B cell (primary cell): ENCODE measurements at places on chromosomes 4 and X. TPM values are rescaled to one million over a fixed set of nuclear protein-coding genes. Genes with fewer than 3 reads are reported as not detected.

GRCh38 chr4:84499624-84499982, 511 bp upstream of the NKX6-1 start:
- H3K27ac ChIP-seq = no peak overlapping the region
- peaks cover 52% of the 10 kb centered on the region for H3K4me1 ChIP-seq
- H3K27me3 ChIP-seq = peaks cover 2% of the 10 kb centered on the region
- DNase-seq = no peak
- no peaks in the 10 kb centered on the region for H3K36me3 ChIP-seq

MANBA gene
- total RNA-seq = 119 and 132 TPM in 2 replicates

PCDH10 gene
- total RNA-seq = not detected in 2 replicates

GRCh38 chrX:153771415-153772315, 7.6 kb downstream of the PLXNB3 start:
- DNase-seq = no peak
- no peak overlapping the region for H3K4me3 ChIP-seq
- H3K4me1 ChIP-seq = no peaks in the 10 kb centered on the region
- no peaks in the 10 kb centered on the region for H3K27me3 ChIP-seq

GRCh38 chrX:53317365-53318069, 36.1 kb upstream of the IQSEC2 start:
- no peak overlapping the region for H3K27ac ChIP-seq
- peaks cover 26% of the 10 kb centered on the region for H3K27me3 ChIP-seq
- peaks cover 46% of the 10 kb centered on the region for H3K4me1 ChIP-seq
- no peaks in the 10 kb centered on the region for H3K36me3 ChIP-seq
- no peak overlapping the region for H3K4me3 ChIP-seq

DNA sequence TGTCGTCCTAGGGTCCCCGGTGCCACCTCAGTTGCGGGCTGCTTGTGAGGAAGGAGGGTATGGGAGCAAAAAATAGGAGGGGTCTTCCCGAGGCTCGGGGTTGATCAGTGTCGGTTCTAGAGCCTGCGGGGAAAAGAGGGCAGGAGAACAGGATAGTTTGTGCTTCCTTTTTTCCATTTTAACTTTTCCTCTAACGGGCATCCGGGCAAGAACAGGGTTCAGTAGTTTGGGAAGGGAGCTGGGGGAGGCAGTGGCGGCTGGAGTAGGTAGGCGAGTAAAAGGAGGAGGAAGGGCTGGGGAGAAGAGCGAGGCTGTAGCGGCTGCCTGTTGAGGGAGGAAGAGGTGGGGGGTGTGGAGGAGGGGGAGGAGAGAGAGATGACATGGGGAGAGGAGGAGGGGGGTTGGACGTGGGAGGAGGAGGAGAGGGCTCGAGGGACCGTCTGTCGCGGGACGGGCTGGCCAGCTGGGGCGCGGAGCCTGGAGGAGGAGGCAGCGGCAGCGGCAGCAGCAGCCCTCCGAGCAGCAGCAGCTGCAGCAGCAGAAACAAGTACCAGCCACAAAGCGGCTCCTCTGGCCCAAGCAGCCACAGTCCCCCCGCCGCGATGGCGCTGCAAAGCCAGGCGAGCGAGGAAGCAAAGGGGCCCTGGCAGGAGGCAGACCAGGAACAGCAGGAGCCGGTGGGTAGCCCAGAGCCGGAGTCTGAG, at the start of gene SLC16A2:
Gene SLC16A2, plus strand, starts transcription at position 458 of the 704 bp plus-strand sequence. Its CDS starts 145 bp downstream, at position 603.
- H3K27ac ChIP-seq = no peak within 1 kb of the TSS
- peaks cover 38% of the 10 kb centered on the region for H3K27me3 ChIP-seq
- DNase-seq = peak; percentile 46
- H3K4me1 ChIP-seq = peaks cover 24% of the 10 kb centered on the region
- H3K36me3 ChIP-seq = no peaks in the 10 kb centered on the region

GRCh38 chr4:105558277-105558676, 5.9 kb downstream of the ARHGEF38 start:
- H3K4me3 ChIP-seq = no peak overlapping the region
- no peaks in the 10 kb centered on the region for H3K36me3 ChIP-seq
- H3K4me1 ChIP-seq = no peaks in the 10 kb centered on the region
